NCI-H1930 (cell line): ENCODE measurements at places on chromosomes 5 and 9.
A peak's percentile ranks its signal among the peaks of the same experiment; 100 is the strongest.

GRCh38 chr5:54868511-54869483, 116.6 kb downstream of the ESM1 start:
- no peak for DNase-seq

GRCh38 chr5:158843305-158843704, 256.4 kb downstream of the EBF1 start:
- DNase-seq, result no peak

- no peak for DNase-seq
These were observed 3.1 kb downstream of the POLR3G start for GRCh38 chr5:90477621-90478215.

DNA sequence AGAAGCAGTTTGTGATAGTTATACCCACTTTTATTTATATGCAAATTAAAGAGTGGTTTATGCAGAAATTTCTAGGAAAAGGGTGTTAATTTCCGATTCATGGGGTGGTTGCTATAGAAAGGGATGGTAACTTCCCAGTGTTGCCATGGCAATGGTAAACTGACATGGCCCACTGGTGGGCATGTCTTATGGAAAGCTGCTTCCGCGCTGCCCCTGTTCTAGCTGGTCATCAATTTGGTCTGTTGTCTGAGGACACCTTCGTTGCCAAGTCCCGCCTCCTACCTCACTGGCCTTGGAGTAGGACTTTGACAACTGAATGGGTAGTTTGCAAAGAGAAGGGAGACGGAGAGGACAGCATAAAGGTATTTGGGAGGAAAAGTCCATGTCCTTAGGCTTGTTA, 74.0 kb upstream of the SMIM23 start:
- no peak for DNase-seq

DNA sequence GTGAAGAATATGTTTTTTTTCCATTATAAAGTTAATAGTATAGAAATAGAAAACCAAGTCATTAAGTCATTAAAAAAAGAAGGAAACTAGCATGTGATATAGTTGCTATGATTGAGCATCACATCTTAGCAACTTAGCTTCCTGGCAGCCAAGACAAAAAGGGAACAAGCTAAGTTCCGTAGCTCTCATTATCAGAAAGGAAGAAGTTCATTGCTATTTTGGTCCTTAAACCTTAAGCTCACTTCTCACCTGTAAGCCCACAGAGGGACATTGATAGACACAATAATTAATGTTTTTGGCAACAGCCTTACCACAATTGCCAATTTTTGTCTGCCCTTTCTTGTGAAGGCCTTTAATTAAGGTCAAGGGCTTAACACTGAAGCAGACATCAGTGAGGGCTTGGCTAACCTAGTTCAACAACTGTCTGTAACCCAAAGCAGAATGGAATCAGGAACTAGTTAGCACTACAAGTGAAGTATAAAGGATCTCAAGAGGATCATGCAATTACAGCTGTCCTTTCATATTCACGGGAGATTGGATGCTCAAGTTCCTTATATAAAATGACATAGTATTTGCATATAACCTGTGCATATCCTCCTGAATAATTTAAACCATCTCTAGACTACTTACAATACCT, 24.0 kb upstream of the KLF4 start:
- DNase-seq, result no peak

DNA sequence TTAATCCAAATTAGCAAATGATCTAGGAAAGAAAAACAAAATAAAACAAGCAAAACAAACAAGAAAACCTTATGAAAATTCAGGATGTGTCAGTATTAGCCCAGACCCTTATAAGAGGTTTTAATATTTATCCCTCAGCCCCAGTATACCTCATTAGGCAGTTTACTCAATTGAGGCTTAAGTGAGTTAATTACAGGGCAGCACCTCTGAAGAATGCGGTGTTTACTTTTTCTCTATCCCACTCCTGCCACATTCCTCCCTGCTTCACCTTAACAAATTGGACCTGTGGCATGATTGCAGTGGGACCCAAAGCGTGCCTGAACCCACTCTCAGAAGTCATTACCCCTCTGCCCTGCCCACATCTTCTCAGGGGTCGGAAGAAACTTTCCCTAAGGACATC, 67.1 kb downstream of the SIL1 start:
- DNase-seq, result no peak

DNA sequence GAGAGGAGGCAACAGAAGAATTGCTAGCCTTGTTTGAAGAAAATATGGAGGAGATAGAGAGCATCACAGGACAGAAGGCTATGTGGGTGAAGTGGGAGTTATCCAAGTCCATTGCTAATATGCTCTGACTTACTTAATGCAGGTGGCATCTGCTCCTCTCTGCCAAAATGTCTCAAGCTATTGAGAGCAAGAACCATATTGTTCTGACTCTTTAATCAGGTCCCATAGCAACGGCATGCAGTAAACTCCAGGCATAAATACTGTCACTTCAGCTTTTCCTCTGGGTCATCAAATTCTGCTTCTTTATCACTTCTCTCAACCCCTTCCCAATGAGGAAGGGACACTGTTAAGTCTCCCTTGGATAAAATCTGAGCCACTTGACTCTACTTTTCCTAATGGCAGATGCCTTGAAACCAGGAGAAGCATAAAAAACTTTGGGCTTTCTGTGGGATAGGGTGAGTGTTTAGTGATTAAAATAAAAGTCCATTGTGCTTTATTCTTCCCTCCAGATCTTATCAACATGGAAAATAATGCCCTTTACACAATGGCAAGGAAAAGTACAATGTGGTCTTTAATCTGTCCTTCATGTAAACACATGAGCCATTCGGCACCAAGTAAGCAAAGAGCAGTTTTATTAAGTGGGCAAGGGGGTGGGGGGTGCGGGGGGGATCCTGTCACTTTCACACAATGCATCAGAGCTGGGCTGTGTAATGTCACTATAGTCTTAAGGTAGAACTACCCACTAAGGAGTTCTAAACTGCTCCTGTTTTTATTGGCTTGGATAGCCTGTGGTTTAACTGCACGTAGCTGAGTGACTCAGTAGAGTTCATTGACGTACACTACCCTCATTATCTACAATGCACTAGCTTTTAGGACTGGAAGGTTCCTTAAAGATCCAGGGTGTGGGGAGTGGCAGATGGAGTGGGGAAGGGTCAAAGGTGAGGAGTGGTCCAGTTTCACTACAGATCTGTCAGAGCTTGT, 71.0 kb upstream of the TARS1 start:
- DNase-seq, result no peak

DNA sequence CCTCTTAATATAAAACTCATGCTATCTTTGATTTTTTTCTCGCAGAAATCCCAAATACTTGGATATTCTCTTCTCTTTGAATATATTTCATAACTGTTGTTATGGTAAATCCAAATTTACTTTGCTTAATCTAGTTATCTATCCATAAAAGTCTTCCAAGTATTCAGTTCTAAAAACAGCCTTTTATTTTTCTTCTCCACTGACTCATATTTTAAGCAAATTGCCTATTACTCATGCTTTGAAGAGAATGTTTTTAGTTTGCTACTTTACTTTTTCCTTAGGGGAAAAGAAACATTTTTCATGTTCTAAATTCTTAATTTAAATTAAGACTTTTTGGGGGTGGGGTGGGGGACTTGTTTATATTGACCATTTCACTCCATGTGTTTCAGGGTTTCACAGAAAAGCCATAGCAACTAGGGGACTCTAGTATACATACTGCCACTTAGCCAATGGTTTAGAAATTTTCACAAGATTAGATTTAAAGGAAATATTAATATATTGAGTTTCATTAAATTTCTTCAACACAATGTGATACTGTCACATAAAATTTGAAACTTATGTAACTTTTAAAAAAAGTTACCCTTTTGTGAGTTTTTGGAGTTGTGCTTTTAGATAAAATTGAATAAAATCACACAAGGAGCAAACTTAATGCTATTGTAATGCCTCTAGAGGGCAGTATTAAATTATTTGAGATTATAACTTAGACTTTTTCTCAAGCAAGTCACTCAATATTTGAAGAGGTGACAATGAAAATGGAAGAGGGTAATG, 545.8 kb upstream of the ARRDC3 start:
- no peak for DNase-seq

GRCh38 chr9:33468215-33468730, 5.5 kb downstream of the NOL6 start:
- DNase-seq, result no peak

DNA sequence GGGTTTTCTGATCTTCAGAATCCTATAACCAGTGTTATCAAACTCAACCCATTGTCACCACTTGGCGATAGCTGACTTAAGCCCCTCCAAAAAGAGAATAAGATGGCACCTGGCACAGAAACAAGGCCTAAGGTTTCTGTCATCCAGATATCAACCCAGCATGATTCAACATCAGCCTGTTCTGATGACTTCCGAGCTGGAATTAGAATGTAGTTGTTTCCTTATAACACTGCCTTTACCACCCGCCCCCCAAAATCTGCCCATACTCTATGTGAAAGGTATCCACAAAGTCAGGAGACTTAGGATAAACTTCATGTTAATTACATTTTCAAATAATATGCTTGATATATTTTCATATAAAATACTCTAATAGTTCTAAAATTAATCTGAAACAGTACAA, 5.2 kb downstream of the KLF9 start:
- no peak for DNase-seq

GRCh38 chr9:34374905-34375552, 1.7 kb downstream of the MYORG start:
- DNase-seq, result no peak

GRCh38 chr5:150227606-150228273, 37.9 kb downstream of the SLC6A7 start:
- DNase-seq, result no peak

- no peak for DNase-seq
These were observed 103.6 kb downstream of the BOD1 start for GRCh38 chr5:173512637-173513435.

- no peak for DNase-seq
These were observed at the start of gene HACD4 for GRCh38 chr9:21031091-21031807. TSS of gene HACD4 (minus strand) at chr9:21031640. CDS start at chr9:21031590, 50 bp downstream.

- no peak for DNase-seq
These were observed 31.6 kb downstream of the IER5L start for GRCh38 chr9:129146441-129146941.

GRCh38 chr5:109083937-109084336, 325.8 kb downstream of the PJA2 start:
- no peak for DNase-seq

GRCh38 chr9:115155037-115155436, 37.1 kb upstream of the TNC start:
- DNase-seq, result no peak

DNA sequence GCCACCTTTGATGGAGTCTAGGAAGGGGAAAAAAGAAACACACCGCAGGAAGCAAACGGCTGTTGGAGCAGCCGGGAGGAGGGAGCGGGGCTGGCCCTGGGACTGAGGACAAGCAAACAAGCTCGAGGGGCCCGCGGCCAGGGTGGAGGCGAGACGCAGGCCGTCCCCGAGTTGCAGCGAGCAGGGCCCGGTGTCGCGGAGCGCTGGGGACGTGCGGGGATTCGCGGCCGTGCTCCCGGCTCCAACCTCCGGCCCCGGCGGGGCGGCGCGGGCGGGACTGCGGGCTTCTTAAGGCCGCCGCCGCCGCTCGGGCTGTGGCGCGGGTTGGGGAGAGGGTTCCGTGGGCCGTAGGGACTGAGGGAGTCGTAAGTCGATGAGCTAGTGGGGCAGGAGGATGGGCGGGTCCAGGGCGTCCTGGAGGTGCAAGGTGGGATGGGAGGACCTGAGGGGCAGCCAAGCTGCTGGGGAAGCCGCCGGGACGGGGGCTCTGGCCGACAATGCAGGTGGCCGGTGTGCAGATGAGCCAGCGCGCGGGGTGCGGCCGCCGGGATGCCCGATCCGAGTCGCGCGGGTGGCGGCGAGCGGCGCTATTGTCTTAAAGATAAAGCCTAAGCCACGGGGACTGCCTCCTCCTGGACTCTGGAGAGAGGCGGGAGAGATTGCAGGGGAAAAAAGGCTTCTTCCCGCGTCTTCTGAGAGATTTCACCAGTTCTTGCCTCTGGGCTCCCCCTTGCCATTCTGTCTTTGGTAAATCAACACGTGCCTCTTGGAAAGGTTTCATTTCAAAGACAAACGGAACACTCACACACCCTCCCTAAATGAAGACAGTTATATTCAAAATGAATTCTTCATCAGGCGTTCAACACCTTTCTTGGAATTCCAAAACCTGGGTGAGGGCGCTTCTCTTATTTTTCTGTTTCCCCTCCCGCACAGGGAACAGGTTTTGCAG, 1.6 kb upstream of the HAPLN1 start:
- DNase-seq, result peak; percentile 33

DNA sequence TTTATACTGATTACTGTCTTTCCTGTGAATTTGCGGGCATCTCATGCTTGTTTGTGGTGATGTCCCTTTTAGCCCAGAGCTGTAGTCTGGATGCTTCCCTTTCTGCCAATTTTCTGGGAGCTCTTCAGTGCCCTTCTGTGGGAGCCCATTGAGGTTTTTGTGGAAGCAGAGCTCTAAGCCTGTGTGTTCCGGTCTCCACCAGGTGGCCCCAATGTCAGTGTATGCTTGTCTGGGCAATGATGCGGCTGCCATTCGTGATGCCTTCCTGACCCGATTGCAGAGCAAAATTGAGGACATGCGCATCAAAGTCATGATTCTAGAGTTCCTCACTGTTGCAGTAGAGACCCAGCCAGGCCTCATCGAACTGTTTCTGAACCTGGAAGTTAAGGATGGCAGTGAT, 35.1 kb downstream of the SH3GLB2 start:
- no peak for DNase-seq

DNA sequence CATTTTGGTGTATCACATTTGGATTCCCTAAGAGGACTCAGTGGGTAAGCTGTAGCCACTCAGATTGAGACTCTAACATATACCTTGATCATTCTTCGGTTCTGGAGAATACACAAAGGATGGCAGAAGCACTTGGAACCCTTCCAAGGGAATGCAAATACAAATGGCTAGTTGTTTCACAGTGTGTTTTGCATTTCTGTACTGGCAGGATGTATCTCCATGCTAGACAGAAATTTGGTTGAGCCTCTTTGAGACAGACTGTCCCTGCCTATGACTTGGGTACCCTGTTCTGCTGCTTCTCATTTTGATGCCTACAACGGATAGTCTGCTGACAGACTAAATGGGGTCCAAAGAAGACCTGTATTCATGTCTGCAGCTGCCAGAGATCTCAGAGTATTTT, 273.5 kb downstream of the TMEM38B start:
- no peak for DNase-seq
